ENCODE measurements at places on chromosomes 7 and 10.

DNA sequence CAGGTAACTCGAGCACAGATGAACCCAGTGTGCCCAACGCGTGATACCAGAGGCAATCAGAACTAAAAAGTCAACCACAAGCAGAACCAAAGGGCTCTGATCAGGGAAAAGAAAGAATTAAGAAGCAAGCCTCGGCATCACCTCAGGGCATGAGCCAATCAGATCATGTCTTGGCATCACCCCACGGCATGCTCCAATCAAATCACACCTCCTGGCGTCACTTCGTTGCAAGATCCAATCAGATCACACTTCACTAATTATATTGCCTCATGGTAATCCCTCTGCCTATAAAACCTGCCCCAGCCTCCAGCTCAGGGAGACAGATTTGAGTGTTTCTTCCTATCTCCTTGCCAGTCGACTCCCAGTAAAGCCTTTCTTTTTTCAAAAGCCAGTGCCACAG is 46.8 kb downstream of the TYW1B start:
- no peak for DNase-seq

GRCh38 chr10:37965006-37965405 is 11.4 kb downstream of the ZNF25 start:
- DNase-seq = no peak

GRCh38 chr7:98826811-98827231 is 43.0 kb downstream of the TMEM130 start:
- DNase-seq = no peak

GRCh38 chr7:157430721-157431120 is 93.9 kb downstream of the DNAJB6 start:
- DNase-seq = no peak

DNA sequence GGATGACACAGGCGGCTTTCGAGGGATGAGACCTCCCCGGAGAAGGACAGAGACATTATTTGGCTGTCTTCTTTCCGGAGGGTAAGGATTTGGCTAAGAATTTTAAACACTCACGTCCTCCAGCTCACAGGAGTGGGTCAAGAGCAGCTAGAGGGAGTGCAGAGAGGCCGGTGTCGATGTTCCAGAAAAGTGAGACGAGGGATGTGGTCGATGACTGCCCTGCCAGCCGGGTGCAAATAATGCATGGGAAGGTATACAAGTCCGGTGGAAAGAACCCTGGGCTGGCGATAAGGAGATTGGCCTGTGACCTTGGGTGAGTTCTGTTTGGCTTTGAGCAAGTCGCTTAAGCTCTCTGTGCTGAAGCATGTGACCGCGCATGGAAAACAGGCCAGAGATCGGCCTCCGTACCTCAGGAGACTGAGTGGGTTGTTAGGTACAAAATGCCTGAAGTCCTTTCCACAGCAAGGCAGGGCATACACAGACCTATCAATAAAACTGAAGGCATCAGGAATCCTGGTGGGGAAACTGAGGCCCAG is 149.1 kb downstream of the UBE2H start:
- no peak for DNase-seq

DNA sequence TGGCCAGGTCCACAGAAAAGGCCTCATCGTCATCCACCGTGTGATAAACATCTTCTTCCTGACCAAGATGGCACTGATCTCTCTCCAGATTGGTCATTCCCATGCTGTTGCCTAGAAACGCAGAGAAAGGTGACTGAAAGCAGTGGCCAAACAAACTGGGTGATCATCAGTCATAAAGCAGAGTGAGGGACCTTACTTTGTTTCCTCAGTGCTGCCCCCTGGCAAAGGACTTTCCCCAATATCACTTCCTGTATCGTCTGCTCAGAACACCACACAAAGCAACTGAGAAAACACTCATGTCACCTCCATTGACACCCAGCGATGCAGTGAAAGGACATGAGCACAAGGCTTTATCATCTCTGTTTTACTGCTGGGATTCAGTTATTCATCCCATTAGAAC is 40.0 kb upstream of the TM9SF3 start:
- DNase-seq = no peak

GRCh38 chr10:112126901-112127300 is 56.7 kb downstream of the GPAM start:
- DNase-seq = no peak

- no peak for DNase-seq
Observed at GRCh38 chr7:94595717-94596116, 60.2 kb downstream of the SGCE start.

DNA sequence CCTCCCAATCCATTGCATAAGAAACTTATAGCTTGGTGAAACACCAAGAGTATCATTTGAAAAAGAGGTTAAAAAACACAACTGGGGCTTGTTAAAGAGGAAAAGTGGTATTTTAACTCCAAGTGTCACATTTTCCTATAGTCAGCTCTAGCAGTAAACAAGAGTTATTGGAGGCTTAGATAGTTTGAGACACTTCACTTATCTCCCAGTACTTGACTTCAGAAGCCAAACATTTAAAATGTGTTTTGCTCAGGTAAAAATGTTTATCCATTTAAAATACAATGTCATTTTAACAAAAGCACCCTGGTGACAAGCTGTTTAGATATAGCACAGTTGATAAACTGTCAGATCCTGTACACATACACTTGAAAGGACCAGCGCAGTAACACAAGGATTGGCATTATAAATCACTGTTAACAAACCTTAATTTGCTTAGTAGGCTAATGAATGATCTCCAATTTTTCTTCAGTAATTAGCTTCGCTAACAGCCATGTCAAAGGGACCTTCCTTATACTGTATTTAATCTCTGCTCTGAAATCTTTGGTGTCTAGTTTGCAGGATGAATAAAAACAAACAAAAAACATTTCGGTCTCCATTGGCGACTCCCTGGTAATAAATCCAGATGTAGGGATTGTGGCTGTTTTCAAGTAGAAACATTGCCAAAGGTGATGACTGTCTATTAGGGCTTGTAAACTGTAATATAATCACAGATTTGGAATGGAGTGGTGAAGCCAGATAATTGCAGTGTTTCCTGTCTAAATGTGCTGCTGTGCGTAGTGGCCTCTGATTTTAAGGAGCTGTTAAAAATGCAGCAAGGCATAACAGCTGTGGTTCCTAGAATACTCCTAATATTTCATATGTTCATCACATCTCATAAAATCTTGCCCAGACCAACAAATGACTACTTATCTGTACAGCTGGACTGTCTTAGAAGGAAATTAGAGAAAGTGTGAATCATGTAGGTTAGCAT is 545.1 kb downstream of the AUTS2 start:
- DNase-seq = no peak

GRCh38 chr7:94612253-94612652 is 43.7 kb downstream of the SGCE start:
- no peak for DNase-seq

- DNase-seq = no peak
Observed at GRCh38 chr7:50450590-50451032, 461 bp upstream of the FIGNL1 start.

DNA sequence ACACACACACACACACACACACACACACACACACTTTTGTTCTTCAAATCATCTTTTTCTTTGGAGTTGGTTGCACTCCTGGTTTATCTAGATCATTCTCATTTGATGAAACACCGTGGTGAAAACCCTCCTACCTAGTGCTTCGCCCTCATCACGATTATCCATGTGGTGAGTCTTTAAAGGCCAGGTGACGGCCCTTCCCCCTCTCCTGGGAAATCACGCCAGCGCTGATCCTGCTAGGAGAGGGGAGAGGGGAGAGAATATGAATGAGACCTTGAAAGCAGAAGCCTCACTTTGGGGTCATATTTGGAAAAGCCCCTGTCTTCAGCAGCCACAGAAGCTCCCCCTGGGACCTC is 103.9 kb upstream of the LRRC4 start:
- no peak for DNase-seq

DNA sequence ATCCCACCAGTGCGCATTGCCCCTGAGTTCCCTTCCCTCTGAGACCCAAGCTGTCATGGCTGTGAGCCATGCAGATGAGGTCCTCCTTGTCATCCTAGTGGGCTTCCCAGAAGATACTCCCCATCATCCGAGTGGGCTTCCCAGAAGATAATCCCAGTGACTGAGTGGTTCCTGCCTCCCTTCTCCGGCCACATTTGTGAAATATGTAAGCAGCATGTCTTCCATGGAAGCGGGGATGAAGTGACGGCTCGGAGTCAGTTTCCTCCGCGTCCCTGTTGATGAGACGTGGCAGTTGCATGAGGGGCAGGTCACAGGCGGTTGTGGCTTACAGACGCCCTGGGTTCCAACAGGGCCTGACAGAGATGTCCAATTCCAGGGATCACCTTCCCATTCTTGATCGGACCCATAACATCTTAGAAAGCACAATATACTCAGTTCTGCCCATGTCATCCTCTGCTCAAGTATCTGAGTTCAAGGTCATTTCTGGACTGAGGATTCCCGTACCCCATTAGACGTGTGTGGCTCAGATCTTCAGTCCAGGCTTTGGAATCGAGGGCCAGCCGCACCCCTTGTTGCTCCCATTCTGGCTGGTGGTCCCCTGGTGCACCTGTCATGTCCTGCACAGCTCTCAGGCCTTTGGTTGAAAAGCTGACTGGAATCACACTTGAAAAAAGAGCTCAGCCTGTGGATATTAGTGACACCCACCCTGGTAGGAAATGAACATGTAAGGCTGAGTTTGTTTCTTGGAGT is 166.9 kb downstream of the PTPRN2 start:
- no peak for DNase-seq

- peak; percentile 87 for DNase-seq
Observed at GRCh38 chr10:101066146-101066895, 4.5 kb downstream of the KAZALD1 start.

GRCh38 chr10:129136074-129136473 is 331.0 kb upstream of the MGMT start:
- no peak for DNase-seq

GRCh38 chr7:107937531-107937930 is 46.5 kb downstream of the DLD start:
- no peak for DNase-seq

- DNase-seq = no peak
Observed at GRCh38 chr10:60714233-60714632, 64.0 kb upstream of the CDK1 start.

GRCh38 chr7:131948434-131949053 is 392.1 kb upstream of the PODXL start:
- no peak for DNase-seq

Measured in HCT116 (cell line).